ENCODE measurements at places on chromosomes 3 and 15.

- no peak for DNase-seq
Observed at GRCh38 chr3:66361356-66361755, 139.5 kb downstream of the LRIG1 start.

DNA sequence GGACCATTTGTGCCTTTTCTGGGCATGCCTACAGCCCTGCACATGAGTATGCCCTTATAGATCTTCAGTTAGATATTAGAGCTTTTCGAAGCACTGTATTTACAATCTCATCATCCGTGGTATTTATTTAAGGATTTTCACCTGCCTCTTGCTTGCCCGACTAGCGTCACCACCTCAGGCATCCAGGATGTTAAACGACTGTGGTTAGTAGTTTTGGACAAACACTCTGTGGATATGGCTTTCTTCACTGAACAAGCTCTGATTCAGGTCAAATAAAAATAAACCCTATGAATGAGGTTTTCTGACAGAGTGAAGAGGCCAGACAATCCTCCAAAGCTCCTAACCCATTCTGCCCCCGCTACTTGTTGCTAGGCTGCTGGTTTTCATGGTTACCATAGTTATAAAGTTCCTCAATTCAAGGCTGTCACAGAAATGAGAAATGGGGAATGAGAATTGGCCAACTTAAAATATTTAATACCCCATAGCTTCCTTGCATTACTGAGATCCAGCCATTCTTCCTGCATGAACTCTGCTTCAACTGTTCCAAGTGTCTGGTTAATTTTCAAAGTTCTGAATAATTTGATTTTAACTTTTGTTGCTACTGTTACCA is 440.1 kb downstream of the GABRG3 start:
- DNase-seq, result no peak

GRCh38 chr15:38843051-38843501 is 278.5 kb upstream of the RASGRP1 start:
- no peak for DNase-seq

DNA sequence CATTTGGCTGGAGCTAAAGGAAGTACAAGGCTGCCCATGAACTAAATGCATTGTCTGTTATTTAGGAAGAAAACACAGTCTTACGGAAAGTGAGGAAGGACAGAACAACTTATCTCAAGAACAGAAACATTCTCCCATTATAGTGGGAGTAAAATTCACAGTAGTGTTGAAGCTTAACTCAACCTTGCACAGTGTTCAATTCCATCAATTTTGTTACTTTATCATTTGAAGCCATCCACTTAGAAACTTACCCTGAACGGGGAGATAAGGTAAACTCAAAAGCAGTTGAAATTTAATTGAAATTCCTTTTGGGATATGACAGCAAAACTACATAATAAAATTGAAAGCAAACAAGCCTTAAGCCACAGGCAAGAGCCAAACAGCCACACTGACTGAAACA is 186.9 kb downstream of the PCCB start:
- DNase-seq, result no peak

- DNase-seq, result peak; percentile 90
Observed at GRCh38 chr15:97995881-97996603, 35.5 kb downstream of the ARRDC4 start.

DNA sequence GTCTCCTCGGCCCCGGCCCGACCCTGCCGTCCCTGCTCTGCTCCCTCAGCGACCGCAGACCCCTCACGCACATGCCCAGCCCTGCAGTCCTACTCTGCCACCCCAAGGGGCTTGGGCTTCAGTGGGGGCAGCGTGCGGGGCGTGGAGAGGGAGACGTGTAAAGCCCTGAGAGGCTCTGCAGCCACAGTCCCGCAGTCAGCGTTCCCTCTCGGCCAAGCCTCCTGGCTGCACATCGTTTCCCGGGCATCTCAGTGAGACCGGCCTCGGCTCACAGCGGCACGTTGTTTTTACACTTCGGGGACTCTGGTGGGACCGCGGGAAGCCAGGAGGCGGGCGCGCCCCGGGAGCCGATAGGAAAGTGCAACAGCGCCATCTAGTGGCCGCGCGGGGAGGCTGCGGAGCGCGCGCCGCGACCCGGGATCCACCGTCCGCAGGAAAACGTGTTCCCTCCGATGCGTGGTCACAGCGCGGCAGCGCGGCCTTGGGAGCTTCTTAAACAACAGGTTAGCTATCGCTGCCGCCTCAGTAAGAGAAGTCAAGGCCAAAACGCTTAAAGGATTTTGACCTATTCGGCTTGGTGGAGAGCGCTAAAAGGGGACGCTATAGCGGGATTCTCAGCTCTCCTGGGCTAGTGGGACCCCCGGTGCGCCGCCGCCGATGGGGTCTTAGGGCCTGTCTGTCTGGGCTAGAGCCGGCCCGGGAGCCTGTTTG is 226.8 kb upstream of the IGF1R start:
- peak; percentile 79 for DNase-seq

DNA sequence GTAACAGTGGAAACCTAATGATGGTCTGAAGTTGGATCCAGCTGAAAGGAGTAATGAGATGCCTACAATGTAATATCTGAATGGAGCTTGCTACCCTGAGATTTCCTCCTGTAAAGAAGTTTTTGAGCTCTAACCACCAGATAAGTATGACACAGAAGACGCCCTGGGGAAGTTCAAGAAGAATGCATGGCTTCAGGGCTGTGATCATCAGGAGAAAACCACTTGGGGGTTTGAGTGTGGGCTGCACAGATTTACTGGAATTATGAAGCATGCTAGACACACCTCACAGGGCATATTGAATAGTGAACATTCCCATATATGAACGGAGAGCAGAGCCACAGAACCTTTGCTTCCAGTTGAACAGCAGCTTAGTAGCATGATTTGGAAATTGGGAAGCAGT is 10.6 kb upstream of the CCDC80 start:
- DNase-seq, result no peak

- DNase-seq, result no peak
Observed at GRCh38 chr3:124410471-124410870, 319.8 kb upstream of the UMPS start.

DNA sequence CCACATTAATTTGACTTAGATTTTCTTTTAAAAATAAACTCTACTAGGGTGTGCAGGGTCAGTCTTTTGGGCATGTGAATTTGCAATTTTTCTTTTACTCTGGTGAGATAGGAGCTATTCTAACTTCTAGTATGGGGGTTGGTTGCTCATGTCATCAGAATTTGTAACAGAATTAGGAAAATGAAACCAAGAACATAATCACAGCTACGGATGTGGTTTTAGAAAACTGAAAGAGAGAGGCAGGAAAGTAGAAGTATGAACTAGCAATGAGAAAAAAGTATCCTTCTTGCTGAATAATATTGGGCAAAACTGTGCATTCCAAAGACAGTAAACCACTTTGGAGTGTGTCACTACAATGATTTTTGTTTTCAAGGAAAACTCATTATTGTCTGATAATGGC is 43.3 kb downstream of the ADPGK start:
- no peak for DNase-seq

DNA sequence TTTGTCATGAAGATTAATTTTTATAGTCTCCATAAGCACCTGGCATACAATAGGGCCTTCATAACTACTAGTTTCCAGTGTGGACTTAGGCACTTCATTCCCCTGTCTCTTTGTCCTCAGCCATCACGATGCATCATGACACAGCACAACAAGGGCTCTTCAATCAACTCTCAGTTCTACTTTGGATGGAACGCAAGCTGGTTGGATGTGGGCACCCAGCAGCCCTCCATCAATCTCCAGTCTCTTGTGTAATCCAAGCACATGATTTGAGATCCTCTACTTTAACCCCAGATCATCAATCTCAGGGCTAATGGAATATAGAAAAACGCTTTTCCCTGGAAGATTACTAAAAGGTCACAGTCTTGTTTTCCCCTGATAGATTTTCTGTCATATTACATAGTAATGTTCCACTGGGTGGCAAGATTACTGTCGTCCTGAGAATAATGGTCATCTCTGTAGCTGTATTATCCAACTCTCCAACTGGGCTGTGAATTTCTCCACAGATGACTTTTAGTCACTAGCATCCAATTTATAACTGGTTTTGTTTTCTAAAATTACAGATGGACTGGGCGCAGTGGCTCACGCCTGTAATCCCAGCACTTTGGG is 22.9 kb upstream of the CHRNA7 start:
- no peak for DNase-seq

DNA sequence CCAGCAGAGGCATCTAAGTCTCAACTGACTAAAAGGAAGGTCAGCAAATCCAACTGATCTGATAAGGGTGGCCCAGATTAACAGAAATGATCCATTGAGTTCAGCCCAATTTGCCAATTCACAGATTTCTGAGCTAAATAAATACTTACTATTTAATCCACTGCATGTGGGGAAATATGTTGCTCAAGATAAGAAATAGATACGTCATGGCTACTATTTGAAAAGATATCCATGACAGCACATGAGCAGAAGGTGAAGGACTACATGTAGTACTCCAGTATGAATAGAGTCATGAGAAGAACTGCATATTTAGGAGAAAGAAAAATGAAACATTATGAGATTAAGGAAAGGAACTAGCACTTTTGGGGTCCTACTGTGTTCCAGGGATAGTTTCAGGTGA is 332.4 kb downstream of the ARPP21 start:
- DNase-seq, result no peak

DNA sequence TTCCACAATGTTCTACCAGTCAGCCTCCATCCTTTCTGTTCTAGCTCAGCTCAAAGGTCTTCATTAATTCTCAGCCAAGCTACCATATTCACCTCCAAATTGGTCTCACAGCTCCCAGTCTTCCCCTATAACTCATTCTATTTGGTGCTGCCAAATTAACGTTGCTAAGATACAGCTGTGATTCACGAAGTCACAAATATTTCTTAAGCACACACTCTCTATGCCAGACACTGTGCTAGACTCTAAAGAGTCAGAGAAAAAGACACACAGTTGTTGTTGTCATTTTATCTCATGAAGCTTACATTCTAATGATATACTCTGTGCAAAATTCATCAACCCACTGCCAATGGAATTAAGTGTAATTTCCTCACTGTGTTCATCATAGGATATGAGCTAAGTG is 102.8 kb downstream of the FRMD5 start:
- DNase-seq, result no peak

GRCh38 chr3:121748680-121749275 is 763 bp downstream of the GOLGB1 start:
- DNase-seq, result peak; percentile 47

DNA sequence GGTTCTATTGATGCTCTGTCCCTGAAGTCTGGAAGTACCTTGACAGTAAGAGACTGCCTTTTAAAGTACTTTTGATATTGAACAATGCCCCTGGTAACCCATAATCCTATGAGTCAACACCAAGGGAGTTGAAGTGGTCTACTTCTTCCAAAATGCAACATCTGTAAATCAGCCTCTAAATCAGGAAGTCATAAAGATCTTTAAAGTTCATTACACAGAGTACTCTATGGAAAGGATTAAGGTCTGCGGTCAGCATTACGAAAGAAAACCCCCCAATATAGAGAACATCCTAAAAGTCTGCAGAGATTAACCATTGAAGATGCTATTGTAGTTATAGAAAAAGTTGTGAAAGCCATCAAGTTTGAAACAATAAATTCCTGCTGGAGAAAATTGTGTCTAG is 52.7 kb upstream of the CMC1 start:
- no peak for DNase-seq

GRCh38 chr15:52733088-52733487 is 53.9 kb upstream of the ATOSA start:
- no peak for DNase-seq

GRCh38 chr3:138875754-138876664 is 41.3 kb upstream of the PIK3CB start:
- no peak for DNase-seq

- DNase-seq, result no peak
Observed at GRCh38 chr3:14305324-14305723, 97.1 kb upstream of the SLC6A6 start.

DNA sequence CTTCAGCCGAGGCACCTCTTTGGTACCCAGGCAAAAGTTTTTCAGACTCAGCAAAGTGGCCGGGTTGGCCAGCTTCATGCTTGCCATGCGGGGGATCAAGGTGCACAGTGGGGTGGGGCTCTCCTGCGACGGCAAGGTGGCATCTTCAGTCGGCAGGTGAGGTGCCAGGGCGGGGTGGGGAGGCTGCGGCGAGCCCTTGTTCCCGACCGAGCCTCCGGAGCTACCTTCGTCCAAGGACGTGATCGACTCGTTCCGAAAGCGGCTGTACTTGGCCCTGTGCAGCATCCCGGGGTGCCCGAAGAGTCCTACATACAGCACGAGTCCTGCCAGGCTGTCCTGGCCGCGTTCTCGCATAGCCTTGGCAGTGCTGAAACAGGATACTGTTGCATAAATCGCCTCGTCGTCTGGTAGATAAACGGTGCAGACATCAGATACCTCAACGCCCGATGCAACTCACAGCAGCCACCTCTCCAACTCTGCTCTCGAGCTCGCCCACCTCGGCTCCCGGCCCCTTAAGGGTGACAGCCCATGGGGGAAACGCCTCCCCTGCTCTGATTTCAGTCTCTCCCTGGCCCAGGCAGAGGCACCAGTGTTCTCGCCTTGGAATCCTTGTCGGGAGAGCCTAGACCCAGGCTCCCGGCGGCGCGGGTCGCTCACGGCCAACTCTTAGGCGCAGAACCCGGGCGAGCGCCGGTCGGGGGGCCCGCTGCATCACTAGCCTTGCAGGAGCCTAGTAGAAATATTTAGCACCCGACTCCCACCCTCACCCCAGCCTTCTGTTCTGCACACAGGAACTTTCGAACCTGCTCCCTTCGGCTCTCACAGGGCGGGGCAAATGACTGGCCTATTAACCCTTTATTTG is 826 bp downstream of the SHC4 start:
- DNase-seq, result peak; percentile 77

GRCh38 chr3:160748231-160748630 is 7.8 kb upstream of the PPM1L start:
- no peak for DNase-seq

GRCh38 chr3:50155491-50155878 is 361 bp downstream of the SEMA3F start:
- DNase-seq, result no peak

DNA sequence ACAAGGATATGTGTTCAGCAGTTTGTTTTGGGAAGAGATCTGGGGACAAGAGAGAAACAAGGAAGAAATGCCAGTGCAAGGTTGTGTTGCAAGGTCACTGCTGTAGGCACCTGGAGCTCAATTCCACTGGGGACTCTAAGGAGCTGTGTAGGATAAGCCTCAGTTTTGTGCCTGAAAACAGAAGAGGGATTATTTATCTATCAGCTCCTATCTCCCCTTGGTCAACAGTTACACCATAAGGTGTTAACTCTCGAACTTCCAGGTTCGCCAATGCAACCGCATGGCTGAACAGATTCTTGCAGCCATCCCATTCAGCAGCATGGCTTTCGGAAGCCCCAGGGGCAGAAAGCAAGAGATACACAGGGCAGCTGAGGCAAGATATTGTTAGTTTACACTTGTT is 41.6 kb upstream of the CNOT10 start:
- peak; percentile 59 for DNase-seq

DNA sequence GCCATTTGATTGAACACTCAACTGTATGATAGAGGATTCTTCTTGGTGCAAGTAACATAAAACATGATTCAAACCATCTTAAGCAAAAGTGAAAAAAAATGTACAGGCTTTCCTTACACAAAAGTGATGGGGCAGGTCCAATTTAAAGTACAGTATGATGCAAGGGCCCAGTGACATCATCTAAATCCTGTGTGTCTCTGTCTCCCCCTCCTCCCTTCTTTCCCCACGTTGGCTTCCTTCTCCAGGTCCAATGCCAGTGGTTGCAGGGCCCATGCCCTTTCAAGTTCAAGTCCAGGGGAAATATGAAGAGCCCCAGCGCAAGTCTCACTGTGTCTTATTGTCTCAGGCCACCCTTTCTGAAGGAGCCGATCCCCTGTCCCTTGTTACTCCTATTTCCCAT is 332.3 kb downstream of the SHQ1 start:
- no peak for DNase-seq

- DNase-seq, result no peak
Observed at GRCh38 chr3:145936971-145937370, 224.0 kb downstream of the PLOD2 start.

- DNase-seq, result no peak
Observed at GRCh38 chr3:79032686-79033318, 735.0 kb downstream of the ROBO1 start.
